ENCODE measurements at places on chromosomes 16 and 17.

- DNase-seq, result no peak
Observed at GRCh38 chr17:64747938-64748540, 85.9 kb upstream of the SMURF2 start.

- no peak for DNase-seq
Observed at GRCh38 chr17:49364119-49364518, 2.1 kb upstream of the ZNF652 start.

DNA sequence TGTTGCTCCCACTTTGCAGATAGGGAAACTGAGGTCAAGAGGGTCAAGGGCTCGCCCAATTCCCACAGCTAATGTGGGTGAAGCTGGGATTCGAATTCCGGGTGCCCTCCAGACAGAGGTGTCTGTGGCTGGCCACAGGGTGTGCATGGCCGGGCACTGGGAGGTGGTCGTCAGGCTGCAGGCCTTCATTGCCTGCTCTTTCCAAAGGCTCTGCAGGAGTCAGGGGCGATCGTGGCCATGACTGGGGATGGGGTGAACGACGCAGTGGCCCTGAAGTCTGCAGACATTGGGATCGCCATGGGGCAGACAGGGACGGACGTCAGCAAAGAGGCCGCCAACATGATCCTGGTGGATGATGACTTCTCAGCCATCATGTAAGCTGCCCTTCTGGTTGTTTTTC, 49.8 kb downstream of the MEAK7 start:
- no peak for DNase-seq

- no peak for DNase-seq
Observed at GRCh38 chr17:30337393-30337999, 3.6 kb upstream of the TMIGD1 start.

DNA sequence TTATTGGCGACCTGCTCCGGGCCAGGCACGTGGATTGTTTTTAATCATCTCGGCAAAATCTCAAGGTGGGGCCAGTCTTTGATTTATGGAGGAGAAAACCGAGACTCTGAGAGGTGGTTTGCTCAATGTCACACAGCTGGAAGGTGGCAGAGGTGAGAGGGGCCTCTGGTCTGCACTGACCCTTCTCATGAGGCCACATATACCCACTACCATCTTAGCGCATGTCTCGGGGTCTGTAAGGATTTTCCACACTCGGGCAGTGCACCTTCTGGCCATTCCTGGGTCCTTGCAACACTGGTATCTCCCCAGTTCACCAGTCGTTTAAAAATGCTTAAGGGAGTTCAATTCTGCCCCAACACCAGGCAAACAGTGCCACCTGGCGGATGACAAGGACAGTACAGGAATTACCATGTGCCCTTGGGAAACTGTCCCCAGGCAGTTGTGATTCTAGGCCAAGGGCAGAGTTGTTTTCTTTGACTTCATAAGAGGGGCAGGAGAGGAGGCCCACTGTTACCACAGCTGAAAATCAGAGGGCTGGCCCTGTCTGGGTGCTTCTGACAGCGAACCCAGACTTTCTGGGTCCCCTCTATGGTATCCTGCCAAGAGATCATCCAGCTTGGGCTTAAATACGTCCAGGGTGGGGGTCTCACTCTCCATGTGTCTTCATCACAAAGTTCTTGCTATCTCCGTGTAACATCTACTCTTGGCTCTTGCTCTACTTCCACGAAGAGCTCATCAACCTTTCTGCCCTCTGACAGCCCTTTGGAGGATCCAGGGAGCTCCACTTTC, 39.4 kb upstream of the RAI1 start:
- DNase-seq, result peak; percentile 84

GRCh38 chr16:22035153-22035552, 27.2 kb downstream of the MOSMO start:
- DNase-seq, result no peak

GRCh38 chr16:9055661-9056060, 35.8 kb upstream of the HAPSTR1 start:
- DNase-seq, result no peak

DNA sequence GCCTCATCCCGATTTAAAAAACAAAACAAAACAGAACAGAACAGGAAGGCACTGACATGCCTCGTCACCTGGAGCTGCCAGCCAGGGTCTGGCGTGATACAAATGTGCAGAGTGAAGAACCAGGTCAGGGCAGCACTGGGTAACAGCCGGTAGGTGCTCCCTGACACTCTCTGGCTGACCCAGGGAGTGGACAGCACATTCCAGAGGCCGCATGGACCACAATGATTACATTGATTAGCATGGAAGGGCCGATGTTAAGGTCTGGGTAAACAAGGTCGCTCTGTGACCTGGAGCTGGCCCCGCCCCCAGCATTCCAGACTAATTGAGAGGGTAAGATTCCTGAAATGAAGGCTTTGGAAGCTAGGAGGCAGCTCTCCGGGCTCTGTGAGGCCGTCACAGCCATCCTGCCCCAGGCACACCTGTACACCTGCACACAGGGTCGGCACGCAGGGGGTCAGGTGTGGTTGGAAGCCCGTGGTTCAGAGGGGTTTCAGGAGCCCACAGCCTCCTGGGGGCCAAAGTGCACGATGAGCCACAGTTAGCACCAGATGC, 21.4 kb downstream of the PIEZO1 start:
- no peak for DNase-seq

GRCh38 chr17:75549246-75550138, 24.0 kb downstream of the LLGL2 start:
- DNase-seq, result no peak

- DNase-seq, result no peak
Observed at GRCh38 chr16:86963600-86964575, 353.3 kb downstream of the C16orf95 start.

- DNase-seq, result no peak
Observed at GRCh38 chr17:75178453-75178852, 4.3 kb downstream of the SUMO2 start.

- DNase-seq, result peak; percentile 85
Observed at GRCh38 chr16:4328046-4328781, 12.3 kb downstream of the GLIS2 start.

GRCh38 chr16:57041182-57042156, 50.9 kb upstream of the CPNE2 start:
- no peak for DNase-seq

DNA sequence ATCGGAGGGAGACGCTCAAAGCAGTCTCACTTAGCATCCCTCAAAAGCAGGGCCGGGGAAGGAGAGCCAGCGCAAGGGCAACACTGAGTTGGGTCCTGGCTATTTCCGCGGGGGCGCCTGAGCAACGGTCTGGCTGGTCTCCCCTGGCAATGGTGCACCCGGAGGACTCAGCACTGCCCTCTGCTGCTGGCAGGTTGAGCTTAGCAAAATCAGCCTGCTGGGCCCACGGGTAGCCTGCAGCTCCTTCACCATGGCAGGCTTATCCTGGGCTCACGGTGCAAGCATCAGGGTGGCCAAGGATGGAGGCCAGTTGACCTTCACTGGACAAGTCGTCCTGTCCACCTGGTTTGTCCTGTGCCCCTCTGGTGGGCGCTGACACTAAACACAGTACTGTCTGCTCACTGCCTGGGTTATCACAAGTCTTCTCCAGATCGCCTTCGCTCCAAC, 14.4 kb upstream of the ALDH3A1 start:
- DNase-seq, result peak; percentile 71

DNA sequence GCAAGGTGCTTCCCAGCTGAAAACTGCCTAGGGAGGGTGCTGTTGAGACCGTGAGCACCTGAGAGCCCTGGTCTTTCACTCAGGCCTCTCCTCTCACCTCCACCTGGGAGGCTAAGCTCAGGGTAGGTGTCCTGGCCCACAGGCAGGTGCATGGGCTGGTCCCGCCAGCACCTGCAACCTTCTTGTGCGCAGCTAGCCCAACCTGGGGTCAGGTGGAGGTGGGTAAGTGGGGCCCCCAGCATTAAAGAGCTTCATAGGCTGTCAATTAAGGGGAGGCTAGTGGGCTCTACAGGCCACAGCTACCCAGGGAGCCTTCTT, 8.7 kb downstream of the ADCY7 start:
- DNase-seq, result no peak

DNA sequence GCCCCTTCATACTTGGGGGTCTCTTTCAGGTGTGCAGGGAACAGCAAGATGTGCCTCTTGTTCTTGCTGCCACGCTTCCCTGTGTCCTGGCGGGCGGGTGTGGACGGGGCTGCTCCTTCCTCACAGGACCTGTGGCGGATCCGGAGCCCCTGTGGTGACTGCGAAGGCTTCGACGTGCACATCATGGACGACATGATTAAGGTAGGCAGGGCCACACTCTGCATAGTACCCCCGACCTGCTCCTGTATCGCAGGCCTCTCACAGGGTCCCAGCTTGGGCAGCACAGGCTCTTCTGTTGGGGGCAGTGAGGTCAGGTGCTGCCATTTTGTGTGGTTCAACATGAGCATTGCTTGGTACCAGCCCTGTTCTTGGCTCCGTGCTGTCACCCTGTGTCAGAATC, 42.5 kb downstream of the PRMT7 start:
- no peak for DNase-seq

GRCh38 chr16:3645108-3645503, 9.4 kb upstream of the DNASE1 start:
- no peak for DNase-seq

DNA sequence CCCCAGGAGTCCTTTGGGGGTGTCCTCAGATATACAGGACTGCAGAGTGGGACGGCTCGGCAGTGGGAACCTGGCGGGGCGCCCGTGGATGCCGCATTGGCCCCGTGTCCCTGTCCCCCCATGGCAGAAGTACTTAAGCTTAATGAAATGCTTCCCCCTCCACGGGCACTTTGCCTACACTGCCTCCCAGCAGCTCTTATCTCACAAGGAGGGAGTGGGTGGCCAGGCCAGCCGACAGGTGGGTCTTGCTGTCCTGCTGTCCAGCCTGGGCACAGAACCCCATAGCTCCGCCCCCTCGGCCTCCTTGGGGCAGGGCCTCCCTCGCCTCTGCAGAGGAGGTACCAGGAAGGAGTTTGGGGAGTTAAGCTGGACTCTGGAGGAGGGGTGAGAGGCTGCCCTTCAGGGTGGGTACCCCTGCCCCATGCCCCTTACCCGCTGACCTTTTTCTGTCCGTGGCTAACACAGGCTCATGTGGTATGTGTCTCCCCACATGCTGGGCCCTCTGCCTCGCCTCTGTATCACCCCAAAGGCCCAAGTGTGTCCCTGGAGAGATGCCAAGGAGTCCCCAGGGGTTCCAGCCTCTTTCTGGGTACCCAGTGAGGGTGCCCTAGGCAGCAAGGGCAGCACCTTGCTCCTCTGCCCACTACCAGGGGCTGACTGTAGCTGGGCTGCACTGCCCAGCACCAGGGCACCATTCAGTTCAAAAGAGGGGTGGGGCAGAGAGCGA, 8.7 kb downstream of the THRA start:
- no peak for DNase-seq

GRCh38 chr16:21279501-21279900, 1.4 kb upstream of the CRYM start:
- DNase-seq, result no peak

GRCh38 chr17:14261406-14261805, 24.7 kb upstream of the CDRT15 start:
- no peak for DNase-seq

DNA sequence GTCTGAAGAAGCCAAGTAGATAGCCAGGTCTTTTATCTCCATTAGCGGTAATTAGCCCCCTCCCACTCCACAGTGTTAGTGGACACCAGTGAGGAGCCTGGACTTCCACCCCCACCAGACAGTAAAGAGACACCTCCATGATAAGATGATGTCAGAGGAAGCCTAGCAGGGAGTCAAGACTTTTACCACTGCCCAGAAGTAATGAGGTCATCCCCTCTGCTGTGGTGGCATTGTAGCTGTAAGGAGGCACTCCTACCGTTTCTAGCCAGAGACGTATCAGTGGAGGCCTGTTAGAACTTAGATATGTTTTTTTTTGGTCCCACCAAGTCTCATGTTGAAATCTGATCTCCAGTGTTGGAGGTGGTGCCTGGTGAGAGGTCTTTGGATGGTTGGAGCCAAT, 38.1 kb downstream of the PIK3R5 start:
- no peak for DNase-seq

DNA sequence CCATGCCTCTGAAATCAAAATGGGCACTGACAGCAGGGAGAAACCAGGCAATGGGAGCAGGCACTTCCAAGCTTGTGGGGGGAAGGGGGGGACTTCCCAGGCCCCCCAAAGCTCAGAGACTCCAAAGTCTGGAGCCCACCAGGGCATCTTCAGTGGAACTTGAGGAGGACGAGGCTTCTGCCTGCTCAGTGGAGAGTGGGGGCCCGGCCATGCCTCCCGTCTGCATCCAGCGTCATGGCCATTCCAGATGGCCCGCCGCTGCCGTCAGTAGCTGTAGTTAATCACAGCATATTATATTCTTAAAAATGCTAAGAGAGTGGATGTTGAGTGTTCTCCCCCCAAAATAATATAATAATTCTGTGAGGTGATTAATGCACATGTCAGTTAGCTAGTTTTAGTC, 315.2 kb downstream of the KCNJ2 start:
- DNase-seq, result no peak

- DNase-seq, result no peak
Observed at GRCh38 chr16:5234295-5235050, 136.9 kb upstream of the EEF2KMT start.

DNA sequence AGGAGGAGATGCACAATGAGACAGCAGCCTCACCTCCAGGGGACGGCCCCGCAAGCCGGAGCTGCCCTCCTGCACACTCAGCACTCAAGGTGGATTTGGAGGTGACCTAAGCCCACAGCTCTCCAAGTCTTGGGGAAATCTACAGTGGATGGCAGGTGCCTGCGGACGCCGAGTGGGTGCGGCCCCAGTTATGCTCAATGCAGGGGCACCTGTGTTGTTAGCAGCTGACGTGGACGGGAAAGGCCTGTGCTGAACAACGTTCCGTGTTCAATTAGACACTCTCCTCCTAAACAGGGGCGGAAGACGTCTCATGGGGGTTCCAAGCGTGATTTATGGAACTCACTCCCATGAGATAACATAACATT, 22.0 kb upstream of the METRNL start:
- no peak for DNase-seq

DNA sequence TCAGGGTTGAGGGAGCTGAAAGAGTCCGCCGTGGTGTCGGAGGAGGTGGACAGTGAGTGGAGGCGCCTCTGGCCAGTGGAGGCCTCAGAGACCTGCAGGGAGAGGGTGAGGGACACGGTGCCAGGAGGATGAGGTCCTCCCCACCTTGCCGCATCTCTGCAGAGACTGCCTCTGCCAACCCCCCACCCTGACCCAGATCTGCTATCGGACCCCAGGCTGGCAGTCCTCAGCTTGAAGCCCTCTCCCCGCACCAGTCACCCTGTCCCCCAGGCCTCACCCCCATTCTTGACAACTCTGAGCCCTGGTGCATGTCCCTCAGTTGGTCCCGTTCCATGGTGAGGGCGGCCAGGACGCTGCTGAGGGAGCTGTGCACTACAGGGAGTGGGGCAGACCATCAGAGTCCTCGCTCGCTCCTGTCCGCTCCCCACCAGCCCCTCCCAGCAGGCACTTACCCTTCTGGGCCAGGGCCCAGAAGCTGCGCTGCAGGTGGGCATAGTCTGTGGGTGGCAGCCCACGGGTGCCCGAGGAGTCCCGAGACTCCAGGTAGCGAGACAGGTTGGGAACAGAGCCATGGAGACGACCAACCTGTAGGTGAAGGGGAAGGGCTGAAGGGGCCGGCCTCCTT, 5.4 kb downstream of the OSBPL7 start:
- no peak for DNase-seq

Data from SK-N-DZ (cell line).